ENCODE measurements at places on chromosomes 11 and 22.

DNA sequence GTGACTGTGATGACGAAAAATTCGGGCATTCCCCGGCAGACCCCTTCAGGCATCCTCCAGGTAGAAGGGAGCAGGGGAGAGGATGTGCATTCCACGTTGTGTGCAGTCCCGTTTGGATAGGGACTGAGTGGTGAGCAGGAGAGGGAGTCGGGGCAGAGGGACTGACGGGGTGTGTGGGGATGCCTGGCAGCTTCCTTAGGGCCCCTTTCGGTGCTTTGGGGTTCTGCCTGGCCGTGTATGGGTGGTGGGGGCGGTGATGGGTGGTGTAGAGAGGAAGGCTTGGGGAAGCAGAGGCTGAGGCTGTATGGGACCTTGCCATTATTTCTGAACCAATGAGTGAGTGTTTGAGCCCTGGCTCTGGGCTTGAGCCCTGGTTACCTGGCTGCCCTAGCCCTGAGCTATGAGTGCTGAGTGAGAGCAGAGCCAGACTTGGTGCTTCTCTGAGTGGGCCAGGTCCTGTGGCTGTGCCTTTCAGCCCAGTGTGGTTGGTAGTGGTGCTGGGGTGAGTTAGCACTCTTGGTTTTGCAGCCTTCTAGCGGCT lies 914 bp downstream of the INPPL1 start:
- DNase-seq = no peak

- no peak for DNase-seq
These were observed 11.1 kb downstream of the IGHMBP2 start for GRCh38 chr11:68914761-68915160.

GRCh38 chr11:102458548-102458947 lies 6.0 kb upstream of the TMEM123 start:
- no peak for DNase-seq

DNA sequence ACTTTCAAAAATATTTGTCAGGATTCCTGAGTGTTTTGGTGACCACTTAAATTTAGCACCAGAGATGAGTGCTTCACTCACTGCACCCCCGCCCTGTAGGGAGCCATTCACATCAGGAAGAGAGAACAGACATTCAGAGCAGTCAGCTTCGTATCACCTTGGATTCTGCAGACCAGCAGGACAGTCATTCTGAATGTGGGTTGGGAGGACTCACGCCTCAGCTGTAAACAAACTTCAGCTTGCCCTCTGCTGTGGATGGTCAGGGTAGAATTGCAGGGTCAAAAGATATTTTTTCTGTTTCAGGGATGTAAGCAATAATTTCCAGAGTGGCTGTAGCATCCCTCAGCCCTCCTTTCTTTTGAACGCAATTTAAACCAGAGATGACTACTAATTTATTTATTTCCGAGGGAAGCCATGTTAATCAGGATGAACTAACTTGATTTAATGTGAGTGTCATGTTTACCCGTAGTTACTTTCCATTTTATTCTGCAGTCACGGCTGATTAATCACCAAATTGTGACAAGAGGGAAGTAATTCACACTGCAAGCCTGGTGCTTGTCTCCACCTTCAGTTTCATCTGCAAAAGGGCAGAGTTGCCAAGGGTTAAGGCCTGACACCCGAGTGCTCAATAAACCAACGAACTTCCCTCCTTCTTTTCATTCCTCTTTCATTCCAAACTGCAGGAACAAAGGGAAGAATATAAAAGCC lies 174.2 kb upstream of the DDI1 start:
- DNase-seq = no peak

- no peak for DNase-seq
These were observed 86.0 kb upstream of the TP53I11 start for GRCh38 chr11:45036733-45037132.

DNA sequence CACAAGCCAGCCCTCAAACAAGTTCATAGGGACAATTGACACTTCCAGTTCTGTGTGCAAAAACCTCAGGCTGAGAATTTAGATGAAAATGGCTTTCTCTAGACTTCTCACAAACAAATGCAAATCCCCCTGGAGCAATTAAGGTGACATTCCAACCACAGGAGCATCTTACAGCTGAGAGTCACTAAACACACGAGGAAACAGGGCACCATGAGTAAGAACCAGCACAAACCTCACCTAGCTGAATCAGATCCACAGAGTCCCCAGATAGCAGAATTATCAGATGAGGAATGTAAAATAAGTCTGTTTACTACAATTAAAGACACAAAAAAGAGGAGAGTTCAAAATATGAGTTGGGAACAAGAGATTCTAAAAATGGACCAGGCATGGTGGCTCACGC lies 51.5 kb downstream of the RTL6 start:
- DNase-seq = no peak

DNA sequence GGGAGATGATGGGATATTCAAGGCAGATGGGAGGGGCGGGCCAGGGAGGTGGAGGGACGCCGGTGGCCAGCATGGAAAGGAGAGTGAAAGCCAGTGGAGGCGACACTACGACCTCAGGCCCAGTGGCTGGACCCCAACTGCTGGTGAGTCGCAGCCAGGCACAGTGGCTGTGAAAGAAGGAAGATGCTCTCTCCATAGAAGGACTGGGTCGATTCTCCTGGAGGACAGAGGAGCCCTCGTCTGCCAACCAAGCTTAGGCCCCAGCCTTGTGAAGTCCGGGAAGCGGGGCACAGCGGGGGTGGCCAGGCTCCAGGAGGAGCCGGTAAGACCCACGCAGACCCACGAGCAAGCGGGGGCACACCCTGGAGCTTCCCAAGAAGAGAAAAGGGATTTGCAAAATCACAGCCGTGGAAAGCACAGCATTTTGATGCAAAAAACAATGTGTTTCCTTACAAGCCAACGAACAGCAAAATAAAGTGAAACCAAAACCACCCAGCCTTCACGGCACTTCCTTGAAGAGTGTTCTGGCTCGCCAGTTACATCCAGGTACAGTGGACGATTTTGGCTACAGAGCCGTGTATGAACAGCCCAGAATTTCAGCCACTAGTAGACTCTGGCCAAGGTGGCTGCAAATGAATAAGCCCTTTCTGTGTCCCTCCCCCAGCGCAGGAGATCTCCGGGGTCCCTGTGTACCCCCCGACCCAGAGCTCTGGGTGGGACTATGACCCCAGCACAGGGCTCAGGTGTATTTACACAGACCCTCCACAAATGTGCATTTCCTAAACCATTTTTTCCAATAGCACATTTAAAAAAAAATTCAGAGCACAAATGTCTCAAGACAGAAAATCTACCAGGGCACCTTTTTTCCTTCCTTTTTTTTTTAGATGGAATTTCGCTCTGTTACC lies 96.9 kb downstream of the TRMU start:
- DNase-seq = no peak

GRCh38 chr11:111978028-111978771 lies 41.1 kb downstream of the DIXDC1 start:
- no peak for DNase-seq

DNA sequence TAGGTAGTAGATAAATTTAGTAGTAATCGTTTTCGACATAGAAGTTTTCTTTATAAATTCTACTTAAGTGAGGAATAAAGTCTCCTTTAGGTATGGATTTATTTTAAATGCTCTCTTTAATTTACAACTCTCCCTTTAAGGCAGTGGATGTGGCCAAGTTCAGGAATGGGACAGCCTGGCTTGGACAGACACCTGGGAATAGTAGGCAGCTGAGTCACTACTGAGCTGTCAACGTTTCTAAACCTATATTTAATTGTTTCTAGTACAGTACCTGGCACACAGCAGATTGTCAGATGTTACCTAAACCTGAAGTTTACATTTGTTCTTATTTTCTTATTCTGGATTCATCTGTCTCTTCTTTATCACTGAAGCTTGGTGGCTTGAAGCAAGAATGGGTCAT lies 85.1 kb downstream of the DEPDC5 start:
- no peak for DNase-seq

DNA sequence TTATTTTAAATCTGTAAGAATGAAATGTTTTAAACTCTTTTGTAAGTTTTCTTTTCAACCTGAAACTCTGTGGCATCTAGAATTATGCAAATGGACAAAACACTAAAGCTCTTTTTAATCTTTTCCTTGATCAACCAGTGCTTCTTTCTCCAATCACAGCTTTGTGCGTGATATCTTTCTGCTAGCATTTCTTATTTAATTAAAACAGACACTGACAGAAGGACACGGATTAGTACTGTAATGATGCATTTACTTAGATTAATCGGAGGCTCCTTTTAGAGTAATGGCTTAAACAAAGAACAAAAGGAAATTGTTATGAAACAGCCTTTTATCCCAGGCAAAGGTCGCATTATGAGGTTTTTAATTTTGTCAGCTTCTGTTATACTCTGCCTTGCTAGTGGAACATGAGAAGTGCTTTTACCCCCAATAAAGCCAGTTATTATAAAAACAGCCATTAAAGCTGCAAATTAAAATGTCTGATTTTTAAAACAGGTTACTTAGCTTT lies 48.5 kb upstream of the SOX6 start:
- DNase-seq = no peak

DNA sequence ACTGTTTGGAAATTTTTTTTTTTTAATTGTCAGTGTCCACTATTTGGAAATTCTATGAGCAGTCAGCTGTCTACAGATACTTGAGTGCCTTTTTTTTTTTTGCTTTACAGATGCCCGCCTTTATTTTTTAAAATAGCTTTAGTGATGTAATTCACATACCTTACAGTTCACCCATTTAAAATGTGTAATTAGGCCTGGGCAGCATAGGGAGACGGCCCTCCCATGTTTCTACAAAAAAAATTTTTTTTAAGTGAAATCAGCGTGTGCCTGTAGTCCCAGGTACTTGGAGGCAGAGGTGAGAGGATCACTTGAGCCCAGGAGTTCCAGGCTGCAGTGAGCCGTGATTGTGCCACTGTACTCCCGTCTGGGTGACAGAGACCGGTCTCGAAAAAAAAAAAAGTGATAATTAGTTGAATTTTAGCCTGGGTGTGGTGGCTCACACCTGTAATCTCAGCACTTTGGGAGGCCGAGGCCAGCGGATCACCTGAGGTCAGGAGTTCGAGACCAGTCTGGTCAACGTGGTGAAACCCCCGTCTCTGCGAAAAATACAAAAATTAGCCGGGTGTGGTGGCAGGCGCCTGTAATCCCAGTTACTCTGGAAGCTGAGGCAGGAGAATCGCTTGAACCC lies 1.5 kb downstream of the ZNF143 start:
- DNase-seq = no peak

DNA sequence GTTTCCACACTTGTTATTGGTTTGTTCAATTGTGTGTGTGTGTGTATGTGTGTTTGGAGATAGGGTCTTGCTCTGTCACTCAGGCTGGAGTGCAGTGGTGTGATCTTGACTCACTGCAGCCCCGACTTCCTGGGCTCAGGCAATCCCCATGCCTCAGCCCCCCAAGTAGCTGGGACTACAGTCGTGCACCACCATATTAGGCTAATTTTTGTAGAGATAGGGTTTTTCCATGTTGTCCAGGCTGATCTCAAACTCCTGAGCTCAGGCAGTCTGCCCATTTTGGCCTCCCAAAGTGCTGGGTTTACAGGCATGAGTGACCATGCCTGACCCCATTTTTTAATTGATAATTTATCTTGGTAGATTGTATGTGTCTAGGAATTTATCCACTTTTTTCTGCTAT lies 263.7 kb downstream of the DYNC2H1 start:
- DNase-seq = no peak

DNA sequence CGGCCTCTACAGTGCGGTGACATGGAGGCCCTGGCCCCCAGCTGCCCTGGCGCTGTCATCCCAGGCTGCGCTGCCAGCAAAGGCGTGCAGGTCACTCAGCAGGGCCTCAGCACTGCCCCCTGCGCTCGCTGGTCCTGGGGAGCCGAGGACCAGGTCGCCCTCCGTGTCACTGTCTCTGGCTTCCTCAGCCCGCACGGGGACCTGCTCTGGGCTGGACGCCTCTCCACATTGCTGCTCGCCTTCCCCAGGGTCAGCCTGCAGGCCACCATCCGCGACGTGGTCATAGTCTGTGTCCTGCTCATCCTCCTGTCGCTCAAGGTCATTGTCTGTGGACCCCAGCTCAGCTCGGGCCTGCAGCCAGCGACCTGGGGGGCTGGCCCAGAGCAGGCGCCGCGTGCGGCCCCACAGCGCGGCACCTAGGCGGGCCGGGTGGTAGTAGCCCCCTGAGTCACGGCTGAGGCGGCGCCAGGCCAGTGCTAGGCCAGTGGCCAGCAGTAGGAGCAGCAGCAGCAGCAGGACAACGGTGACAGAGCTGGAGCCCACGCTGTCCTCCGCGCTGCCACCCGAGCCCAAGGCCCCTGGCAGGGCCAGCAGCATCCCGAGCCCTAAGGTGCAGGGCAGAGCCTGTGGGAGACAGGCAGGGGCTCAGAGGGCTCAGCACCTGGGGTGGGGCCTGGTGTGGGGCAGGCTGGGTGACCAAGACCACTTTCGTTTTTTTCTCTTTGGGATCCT lies 1.6 kb downstream of the PTPRCAP start:
- DNase-seq = no peak

DNA sequence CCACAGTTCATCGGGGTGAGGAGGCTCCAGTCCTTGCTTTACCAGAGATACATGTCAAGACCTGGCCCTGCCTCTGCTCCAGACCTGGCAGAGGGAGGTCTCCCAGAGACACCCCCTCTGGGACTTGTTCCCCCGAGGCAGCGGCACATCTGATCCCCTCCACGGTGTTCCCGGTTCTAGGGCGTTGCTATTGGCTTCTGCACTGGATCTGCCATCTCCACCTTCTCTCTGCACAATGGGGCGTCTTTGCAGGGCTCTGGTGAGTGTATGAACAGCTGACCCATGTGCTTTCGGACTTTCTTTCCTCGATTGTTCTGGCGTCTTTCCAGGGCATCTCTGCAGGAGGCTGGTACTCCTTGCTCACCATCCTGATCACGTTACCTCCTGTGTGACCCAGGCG lies 930.4 kb downstream of the TBC1D22A start:
- DNase-seq = no peak

- no peak for DNase-seq
These were observed 321.1 kb downstream of the TENM4 start for GRCh38 chr11:79119491-79120284.

- DNase-seq = no peak
These were observed 309.1 kb downstream of the AASDHPPT start for GRCh38 chr11:106386519-106386918.

DNA sequence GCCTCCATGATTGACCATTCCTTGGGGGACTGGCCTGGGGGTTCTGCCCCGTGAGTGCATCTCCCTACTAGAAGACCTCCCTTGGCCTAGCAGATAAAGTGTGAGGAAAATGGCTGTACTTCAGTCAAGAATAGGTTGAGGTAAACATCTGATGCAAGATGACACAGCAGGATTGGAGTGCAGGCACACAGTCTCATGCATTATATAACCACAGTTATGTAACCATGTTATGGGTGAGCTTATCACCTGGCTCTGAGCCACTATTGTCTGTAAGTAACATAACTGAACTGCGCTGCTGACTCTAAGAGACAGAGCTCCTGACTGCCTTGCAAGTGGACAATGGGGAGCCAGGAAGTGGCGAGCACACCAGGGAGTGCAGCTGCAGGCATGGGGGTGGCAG lies 378.7 kb upstream of the ANO5 start:
- peak; percentile 43 for DNase-seq

Data from COR-L47 (cell line).